Calu3 (cell line): ENCODE measurements at places on chromosomes 1 and 21. TPM values are rescaled to one million over a fixed set of nuclear protein-coding genes. Genes with fewer than 3 reads are reported as not detected.

GRCh38 chr1:20079661-20080305 is 9.8 kb downstream of the PLA2G5 start:
- H3K4me1 ChIP-seq: no peaks in the 10 kb centered on the region
- H3K36me3 ChIP-seq: no peaks in the 10 kb centered on the region
- no peak overlapping the region for H3K4me3 ChIP-seq
- no peak overlapping the region for H3K27ac ChIP-seq
- H3K27me3 ChIP-seq: peaks cover 39% of the 10 kb centered on the region
- no peak for DNase-seq

GRCh38 chr21:36321325-36322082 is 1.5 kb downstream of the MORC3 start:
- DNase-seq: no peak
- peak overlapping the region; percentile 77 for H3K4me3 ChIP-seq
- H3K4me1 ChIP-seq: peaks cover 21% of the 10 kb centered on the region
- peaks cover 47% of the 10 kb centered on the region for H3K36me3 ChIP-seq

DNA sequence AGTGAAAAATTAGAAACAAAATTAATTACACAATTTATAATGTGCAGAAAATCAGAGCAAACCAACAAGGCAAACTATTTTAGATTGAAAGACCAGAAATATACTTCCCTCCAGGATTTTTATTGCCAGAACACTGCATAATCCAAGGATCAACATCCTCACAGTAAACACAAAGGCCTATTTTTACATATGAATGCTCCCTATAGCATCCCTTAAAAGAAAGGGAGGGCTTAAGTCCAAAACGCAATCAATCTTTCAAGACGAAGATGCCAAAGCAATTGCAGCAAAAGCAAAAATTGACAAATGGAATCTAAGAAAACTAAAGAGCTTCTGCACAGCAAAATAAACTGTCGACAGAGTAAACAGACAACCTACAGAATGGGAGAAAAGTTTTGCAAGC is 18.6 kb upstream of the CHIA start:
- H3K36me3 ChIP-seq: no peaks in the 10 kb centered on the region
- no peaks in the 10 kb centered on the region for H3K4me1 ChIP-seq
- DNase-seq: no peak
- H3K4me3 ChIP-seq: no peak overlapping the region
- peaks cover under 1% of the 10 kb centered on the region for H3K27me3 ChIP-seq

DNA sequence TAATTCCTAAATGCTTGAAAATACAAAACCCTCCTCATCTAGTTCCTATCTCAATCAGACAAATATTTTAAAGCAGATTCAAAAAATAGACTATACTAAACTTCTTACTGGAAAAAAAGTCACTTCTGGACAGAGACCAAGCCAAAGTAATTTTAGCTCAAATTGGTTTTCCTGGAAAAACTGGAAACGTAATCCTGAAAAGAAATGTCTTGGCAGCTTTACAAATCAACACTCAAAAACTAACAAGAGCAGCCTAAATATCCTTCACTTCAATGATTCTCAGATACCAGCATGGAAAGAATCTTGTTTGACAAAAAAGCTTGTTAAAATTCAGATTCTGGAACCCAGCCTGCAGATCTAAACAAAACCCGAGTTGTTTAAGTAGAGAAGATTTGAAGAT is 9.1 kb upstream of the GPR88 start:
- H3K4me1 ChIP-seq: no peaks in the 10 kb centered on the region
- no peaks in the 10 kb centered on the region for H3K27me3 ChIP-seq
- no peak overlapping the region for H3K27ac ChIP-seq
- H3K4me3 ChIP-seq: no peak overlapping the region
- H3K36me3 ChIP-seq: no peaks in the 10 kb centered on the region

DNA sequence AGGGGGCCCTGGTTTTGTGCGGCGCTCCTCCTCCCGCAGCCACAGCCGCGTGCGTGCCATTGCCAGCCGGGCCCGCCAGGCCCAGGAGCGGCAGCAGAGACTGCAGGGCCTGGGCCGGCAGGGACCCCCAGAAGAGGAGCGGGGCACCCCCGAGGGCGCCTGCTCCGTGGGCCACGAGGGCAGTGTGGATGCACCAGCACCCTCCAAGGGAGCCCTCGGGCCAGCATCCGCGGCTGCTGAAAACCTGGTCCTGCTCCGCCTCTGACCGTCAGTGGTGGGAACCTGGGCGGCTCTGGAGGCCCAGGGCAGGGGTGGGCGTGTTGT is 21.5 kb downstream of the PANK4 start:
- H3K27ac ChIP-seq: no peak overlapping the region
- no peaks in the 10 kb centered on the region for H3K27me3 ChIP-seq
- H3K4me1 ChIP-seq: peaks cover 7% of the 10 kb centered on the region
- no peak for DNase-seq
- H3K36me3 ChIP-seq: no peaks in the 10 kb centered on the region
- H3K4me3 ChIP-seq: no peak overlapping the region

DNA sequence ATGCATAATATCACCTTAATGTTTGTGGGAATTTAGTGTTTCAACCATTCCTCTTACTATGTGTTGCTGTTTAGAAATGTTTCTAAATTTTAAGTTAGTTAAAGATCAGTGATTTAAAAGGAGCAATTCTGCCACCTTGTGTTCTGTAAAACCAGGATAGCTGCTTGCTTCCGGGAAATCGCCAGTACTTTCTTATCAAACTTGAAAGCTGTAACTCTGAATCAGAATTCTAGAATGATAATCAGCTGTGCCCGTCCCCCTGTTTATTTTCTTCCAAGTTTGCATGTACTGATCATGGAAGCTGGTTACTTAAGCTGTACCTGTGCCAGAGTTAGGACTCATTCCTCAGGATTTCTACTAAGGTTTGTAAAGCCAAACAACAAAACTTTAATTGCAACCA is 656.4 kb downstream of the LTN1 start:
- H3K4me3 ChIP-seq: no peak overlapping the region
- DNase-seq: peak; percentile 9

DNA sequence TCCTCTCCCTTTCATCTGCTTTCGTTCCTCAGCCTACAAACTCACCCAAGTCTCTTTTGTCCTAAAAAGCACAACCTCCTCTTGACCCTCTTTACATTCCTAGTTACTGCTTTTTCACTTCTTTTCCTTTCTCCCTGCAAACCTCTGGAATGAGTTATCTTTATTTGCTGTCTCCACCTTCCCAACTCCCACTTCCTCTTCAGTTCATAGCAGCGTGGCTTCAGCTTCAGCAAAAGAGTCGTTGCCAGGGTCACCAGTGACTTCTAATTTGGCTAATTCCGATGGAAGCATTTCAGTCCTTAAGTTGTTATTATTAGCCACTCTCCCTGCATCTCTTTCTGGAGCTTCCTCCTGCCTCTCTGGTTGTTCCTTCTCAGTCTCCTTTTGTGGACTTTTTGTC is 6.2 kb upstream of the TMEM54 start:
- H3K4me1 ChIP-seq: peaks cover 11% of the 10 kb centered on the region
- DNase-seq: no peak
- peaks cover 2% of the 10 kb centered on the region for H3K36me3 ChIP-seq
- no peak overlapping the region for H3K27ac ChIP-seq
- H3K4me3 ChIP-seq: no peak overlapping the region

DNA sequence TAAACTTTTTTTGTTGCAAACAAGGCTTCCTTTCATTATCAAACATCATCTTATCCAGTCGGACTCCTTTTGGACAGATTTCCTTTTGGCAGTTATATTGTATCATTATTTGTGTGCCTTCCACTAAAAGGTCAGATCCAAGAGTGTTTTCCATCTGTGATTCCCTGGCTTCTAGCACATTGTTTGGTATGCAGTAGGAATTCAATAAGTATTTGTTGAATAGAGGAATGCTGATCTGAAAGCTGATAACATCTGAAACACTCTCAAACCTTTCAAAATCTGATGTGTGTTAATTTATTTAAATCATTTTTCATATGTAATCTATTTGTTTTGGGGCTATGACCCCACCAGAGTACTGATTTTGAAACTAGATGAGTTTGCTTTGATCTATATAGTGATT is 39.0 kb downstream of the NDC1 start:
- H3K4me1 ChIP-seq: no peaks in the 10 kb centered on the region
- H3K36me3 ChIP-seq: peaks cover 49% of the 10 kb centered on the region
- no peak for DNase-seq

Gene MCOLN3
- 12.4 and 14.1 TPM in 2 replicates for total RNA-seq

Gene ZNF697
- total RNA-seq: 3.9 and 4.8 TPM in 2 replicates

Gene HTR6
- total RNA-seq: not detected in 2 replicates
